Stimulated activated CD8-positive, alpha-beta memory T cell treated with anti-CD3 and anti-CD28 coated beads, Interleukin-7, amount 100 ng/mL, for 4 hours (primary cell): ENCODE measurements at places on chromosomes 12 and 14.

GRCh38 chr14:94115058-94115591, 4.6 kb downstream of the IFI27 start:
- DNase-seq = no peak

DNA sequence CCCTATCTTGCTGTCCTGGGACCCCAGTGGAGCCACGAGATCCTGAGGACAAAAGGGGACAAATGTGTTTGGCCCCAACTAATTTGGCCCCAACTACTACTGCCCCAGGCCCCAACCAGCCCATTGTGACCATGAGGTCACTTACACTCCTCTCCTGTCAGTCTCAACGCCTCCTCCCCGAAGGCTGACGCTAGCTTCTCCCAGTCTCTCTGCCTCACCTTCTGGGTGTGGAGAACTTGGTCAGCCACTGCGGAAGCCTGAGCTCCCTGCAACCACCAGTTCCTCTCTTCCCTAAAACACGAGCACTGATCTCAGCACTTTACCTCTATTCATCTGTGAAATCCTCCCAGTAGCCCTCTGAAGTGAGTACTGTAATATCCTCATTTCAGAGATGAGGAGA, 13.3 kb downstream of the FAM181A start:
- no peak for DNase-seq

GRCh38 chr14:88695870-88696269, 96.9 kb downstream of the EML5 start:
- no peak for DNase-seq

DNA sequence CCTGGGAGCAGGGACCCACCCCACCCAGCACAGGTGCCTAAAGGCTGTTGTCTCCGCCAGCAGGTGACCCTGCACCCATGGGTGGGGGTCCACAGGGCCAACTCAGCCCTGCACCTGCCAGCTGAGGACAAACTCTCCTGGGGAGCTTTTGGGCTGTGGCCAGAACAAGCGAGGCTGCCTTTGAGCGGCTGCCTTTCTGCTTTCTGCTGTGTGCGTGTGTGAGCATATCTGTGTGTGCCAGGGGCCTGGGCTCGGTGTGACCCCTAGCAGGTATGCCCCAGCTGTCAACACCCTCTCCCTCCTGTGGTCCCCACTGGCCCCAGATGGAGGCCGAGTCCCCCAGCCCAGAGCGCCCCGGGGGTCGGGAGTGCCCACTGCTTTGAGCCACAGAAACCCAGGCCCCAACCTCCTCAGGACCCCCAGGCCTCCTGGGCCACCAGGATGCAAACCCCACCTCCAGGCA, 25.9 kb upstream of the GPR132 start:
- no peak for DNase-seq

- DNase-seq = no peak
These were observed 2.9 kb downstream of the NGB start for GRCh38 chr14:77267937-77268699.
